ENCODE measurements at places on chromosomes 11 and 22.

DNA sequence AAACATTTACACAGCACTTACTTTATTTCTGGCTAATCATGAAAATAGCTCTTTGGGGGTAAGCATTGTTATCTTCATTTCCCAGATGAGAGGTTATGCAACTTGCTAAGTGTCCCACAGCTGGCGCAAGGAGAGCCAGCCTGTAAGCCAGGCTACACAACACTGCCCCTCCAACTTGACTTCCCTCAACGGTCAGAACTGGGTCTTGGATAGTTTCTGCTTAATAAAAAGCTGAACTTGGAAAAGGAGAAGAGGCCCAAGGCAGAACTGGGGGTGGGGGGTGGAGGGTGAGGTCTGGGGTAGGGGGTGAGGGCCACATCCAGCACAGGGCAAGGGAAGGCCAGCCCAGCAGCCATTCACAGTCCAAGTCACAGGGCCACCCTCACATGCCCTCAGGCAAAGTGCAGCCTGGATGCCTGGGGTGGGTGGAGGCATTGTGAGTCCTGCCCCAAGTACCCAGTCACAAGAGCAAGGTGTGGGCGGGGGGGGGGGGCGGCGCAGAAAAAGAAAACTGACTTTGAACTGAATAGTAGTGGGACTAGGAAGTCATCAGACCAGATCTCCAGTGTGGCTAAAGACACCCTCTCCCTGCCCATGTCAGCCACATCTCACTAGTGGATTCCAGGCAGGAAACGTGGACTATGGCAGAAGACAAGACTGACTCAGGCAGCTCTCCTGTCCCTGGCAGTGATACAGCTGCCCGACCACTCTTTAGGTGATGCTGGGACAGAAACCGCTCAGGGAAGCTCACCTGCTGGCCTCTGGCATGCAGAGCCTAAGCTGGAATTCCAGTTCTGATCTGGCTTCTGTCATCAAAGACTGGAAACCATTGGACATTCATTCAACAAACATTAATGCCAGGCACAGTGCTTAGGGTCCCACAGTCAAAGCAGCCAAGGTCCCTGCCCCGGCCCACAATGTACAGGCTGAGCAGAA lies 52.4 kb downstream of the PACSIN2 start:
- DNase-seq: no peak

- DNase-seq: no peak
These were observed 203.9 kb upstream of the BLID start for GRCh38 chr11:122319691-122320620.

- DNase-seq: no peak
These were observed 288.0 kb upstream of the PLET1 start for GRCh38 chr11:112548641-112549040.

DNA sequence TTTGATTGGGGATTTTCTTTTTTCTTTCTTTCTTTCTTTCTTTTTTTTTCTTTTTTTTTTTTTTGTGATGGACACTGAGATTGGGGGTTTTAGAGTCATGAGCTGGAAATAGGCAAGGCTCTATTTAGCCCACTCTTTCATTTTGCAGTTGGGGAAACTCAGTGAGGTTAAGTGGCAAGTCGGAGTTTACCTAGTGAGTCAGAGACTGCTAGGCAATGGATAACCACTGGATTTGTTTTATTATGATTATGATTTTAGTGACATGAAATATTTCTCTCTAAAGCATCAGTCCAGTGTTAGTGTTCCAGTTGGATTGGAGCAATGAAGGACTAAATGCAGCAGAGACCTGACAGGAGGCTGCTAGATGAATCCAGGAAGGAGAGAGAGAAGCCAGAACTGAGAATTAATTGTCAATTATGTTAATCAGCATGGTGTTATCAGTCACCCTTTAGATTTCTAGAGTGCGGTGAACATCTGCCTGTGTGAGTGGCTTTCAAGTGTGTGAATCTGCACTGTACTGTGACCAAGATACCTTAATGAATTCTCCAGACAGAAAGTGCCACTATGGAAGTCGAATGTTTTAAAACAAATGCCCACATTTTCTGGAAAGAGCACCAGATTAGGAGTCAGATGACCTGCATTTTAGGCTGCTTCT lies 10.9 kb downstream of the BMAL1 start:
- no peak for DNase-seq

- DNase-seq: no peak
These were observed 31.9 kb upstream of the MUC5AC start for GRCh38 chr11:1125803-1126202.

DNA sequence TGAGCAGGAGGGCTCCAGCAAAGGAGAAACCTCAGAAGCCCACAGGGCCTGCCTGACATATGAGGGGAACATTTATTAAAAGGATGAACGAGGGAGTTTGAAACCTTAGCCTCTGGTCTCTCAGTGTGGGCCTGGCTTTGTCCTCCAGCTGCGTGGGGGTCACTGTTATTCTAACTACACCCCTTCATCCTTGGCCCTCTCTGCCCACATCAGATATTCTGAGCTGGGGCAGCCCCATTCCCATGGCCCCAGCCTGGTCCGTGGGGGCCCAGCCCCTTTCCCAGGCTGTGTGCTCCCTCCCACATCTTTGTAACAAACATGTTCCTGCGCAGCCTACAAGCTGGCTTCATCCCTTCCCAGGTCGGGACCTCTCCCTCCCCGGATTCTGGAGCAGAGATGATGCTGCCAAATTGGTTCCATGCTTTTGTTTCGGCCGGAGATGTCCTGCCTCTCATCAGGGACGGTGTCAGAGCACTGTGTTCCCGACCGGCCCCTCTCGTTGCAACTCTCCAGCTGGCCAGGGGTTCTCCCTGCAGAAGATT lies 4.0 kb downstream of the FXYD6 start:
- DNase-seq: no peak

DNA sequence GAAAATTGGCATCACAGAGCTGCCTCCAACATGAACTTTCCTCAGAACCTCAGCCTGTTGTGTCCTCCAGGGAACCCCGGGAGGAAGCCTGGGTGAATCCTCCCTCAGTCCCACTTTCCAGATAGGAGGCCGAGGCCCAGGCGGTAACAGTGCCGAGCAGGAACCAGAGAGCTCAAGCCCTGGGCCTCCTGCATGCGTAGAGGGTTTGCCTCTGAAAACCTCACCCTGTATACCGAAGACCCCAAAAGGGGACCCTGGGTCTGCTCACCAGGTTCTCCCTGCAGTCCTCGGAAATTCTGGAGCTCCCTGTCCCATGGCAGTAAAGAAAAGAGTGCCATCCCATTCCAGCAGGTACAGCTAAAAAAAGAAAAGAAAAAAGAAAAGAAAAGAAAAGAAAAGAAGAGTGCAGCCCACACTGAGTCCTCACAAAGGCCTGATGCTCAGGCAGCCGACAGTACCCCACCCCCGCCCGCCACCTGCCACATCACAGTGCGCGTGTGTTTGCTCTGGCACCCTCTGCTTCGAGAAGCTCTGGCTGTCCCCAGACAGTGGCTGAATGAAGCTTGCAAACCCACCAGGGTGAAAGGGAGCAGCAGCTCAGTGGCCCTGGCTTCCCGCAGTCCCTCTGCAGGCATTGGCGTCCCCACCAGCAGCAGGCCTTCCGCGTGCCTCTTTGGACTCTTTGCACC lies 28.4 kb upstream of the FADD start:
- no peak for DNase-seq

DNA sequence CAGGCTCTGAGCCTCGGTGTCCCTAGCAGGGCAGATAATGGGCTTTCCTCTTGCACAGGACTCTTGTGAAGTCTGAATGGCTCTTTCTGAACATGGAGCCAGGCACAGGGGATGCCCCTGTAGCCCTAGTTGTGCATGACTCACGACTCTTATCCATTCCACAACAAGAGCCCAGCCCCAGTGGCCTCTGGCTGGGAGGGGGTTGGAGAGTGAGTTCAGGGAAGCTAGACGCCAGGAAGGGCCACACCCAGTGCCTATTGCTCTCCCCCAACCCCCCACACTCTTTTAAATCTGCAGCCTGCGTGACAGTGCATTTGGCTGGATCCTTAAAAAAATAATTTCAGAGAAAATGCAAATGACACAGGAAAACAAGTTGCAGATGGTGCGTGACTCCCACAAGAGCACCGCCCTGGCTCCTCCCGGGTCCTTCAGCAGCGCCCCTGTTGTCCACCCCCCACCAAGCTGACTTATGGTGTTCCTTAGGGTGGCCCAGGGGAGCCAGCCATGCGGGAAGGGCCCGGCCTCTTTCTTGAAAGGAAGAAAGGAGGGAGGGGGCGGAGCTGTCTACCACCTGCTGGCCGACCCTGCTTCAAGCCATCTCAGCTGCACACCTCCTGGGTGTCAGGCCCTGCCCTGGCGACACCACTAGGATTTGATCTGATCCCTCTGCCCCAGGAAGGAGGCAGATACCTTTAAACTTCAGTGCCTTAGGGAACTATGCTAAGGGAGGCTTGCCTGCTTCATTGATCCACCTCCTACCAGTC lies 74.7 kb downstream of the MN1 start:
- no peak for DNase-seq

DNA sequence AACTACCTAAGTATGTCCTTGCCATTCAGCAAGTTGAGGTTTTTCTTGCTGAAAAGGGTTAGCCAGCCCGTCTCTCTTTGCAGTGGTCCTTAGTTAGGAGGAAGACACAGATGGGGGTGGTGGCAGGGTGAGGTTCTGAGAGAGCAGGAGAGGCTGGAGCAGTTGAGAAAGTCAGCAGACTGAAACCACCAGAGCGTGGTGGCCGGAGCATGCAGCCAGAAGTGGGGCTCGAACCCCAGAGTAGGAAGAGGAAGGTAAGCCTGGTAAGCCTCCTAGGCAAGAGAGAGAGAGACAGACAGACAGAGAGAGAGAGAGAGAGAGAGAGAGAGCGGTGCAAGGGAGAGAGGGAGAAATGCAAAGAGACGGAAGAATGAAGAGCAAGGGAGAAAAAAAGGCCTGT lies 9.2 kb upstream of the SCN4B start:
- no peak for DNase-seq

GRCh38 chr22:45656577-45656976 lies 15.1 kb upstream of the ATXN10 start:
- no peak for DNase-seq

- DNase-seq: no peak
These were observed 40.5 kb downstream of the GRAMD4 start for GRCh38 chr22:46660604-46661201.

GRCh38 chr11:114556135-114556534 lies 3.5 kb downstream of the NXPE1 start:
- no peak for DNase-seq

GRCh38 chr11:97617031-97617430 lies 1227.2 kb downstream of the JRKL start:
- DNase-seq: no peak

GRCh38 chr11:131855320-131855719 lies 484.9 kb downstream of the NTM start:
- no peak for DNase-seq

DNA sequence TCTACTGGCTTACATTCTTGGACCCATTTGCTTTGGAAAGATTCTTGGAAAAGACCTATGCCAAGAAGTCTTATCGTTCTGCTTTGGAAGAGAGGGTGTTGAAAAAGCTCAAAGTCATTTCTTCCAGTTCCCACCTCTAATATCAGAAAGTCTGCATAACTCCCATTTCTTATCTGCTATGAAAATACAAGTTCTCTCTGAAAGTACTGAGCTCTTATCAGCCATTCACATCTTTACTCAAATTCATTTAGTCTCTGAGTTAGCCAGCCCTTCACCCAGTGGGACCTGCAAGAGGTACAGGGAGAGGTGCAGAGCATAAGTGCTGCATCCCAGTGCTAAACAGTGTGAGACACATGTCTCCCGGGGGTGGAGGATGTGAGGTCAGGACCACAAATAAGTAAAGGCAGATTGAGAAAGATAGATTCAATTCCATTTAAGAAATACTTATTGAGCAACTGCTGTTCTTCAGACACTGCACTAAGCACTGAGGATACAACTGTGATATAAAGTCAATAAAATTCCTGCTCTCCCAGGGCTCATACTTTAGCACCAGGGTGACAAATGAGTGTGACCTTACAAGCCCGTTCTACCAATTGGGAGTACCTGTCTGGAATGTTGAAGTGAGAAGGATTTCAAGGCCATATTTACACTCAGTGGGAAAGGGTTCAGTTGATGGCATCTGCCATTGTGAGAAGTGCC lies 76.7 kb downstream of the PISD start:
- no peak for DNase-seq

DNA sequence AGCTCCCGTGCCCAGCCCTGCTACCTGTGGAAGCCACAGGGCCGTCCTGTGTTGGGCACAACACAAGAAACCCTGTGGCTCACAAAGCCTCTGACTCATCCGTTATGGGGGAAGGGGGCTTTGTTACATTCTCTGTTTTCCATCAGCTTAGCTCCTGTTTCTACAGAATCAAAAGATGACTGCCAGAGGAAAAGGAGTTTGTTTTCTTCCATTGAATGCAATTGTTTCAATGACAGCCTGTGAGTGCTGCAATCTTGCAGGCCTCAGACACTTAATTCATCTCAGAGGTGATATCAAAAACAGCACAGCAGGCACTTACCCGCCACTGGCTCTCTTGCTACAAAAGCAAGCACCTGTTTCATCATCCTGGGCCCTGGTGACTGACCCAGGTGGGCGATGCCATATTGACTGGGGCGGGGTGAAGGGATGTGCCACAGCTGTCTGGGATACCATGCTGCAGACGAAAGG lies 194.3 kb downstream of the OPCML start:
- no peak for DNase-seq

GRCh38 chr22:21861851-21862250 lies 5.6 kb downstream of the MAPK1 start:
- no peak for DNase-seq

DNA sequence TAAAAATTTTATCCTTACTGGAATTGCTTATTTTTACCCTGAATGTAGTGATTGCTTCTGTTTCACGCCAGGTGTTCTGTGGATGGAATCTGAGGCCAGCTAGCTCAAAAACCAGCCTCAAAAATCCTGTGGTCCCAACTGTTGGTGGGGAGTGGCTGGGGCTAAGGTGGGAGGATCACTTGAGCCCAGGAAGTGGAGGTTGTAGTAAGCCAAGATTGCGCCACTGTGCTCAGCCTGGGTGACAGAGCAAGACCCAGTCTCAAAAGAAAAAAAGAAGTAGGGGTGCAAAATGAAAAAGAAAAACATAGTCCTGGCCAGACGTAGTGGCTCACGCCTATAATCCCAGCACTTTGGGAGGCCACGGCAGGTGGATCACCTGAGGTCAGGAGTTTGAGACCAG lies 27.0 kb upstream of the SLC5A1 start:
- no peak for DNase-seq

DNA sequence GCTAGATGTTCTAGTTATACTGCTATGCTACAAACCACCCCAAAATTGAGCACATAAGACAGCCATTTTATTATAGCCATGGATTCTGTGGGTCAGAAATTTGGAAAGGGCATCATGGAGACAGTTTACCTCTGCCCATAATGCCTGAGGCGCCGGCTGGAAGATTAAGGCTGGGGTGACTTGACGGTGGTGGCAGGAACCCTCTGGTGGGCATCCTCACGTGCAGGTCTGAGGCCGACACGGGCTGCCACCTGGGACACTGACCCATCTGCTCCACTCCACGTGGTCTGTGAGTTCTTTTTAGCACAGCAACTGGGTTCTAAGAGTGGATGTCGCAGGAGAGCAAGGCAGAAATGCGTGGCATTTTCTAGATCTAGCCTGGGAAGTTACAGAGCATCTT lies 40.0 kb upstream of the PRDM11 start:
- no peak for DNase-seq
